Fibroblast of lung (primary cell): ENCODE measurements at places on chromosomes 16 and 17.

- DNase-seq: no peak
Observed at GRCh38 chr16:86953631-86954391, 363.4 kb downstream of the C16orf95 start.

GRCh38 chr16:2857451-2858244, at the start of gene PRSS22:
TSS of gene PRSS22 (minus strand) at chr16:2858170. CDS start at chr16:2858104, 66 bp downstream.
- no peak for DNase-seq

- no peak for DNase-seq
Observed at GRCh38 chr17:6867849-6868248, 36.3 kb upstream of the TEKT1 start.

- DNase-seq: no peak
Observed at GRCh38 chr16:11675561-11676511, 7.6 kb downstream of the SNN start.

- DNase-seq: no peak
Observed at GRCh38 chr17:57890857-57891232, 41.0 kb upstream of the MRPS23 start.

DNA sequence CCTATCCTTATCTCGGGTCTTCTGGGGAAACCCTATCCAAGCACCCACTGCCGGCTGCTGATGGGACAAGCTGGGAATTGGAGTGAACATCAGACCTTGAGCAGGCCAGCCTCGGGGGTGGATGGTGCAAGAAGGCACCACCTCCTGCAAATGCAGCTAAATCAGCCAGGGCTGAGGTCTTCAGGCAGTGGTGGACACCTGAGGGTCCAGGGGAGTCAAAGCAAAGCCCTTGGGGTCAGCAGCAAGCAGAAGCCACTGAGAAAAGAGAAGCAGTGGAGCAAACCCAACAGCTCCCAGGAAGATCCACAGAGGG, 55.4 kb upstream of the ENPP7 start:
- no peak for DNase-seq

DNA sequence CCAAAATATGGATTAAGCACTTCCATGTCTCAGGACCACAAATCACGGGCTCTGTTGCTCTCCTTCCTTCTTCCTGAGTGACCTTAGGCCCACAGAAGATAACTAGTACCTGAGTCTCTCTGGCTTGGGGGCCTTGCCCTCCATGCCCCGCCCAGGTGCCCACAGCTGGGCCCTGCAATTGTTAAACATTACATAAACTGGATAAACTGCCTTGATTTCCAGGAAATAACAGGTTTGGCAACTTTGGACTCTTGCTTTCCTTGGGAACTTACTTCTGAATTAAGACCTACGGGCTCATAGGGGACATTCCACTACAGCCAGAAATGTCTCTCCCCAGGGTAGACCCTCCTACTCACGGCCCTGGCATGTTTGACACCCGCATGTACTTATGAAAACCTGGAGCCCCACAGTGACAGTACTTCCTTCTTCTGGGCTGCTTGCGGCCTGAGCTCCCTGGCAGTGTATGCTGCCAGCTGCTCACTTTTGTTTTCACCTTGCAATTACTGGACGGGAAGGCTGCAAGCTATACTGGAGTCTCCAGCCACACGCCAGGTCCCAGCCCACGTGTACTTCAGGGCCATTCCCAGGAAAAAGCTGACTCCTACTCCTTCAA, 2.3 kb upstream of the UBALD2 start:
- DNase-seq: peak; percentile 46

DNA sequence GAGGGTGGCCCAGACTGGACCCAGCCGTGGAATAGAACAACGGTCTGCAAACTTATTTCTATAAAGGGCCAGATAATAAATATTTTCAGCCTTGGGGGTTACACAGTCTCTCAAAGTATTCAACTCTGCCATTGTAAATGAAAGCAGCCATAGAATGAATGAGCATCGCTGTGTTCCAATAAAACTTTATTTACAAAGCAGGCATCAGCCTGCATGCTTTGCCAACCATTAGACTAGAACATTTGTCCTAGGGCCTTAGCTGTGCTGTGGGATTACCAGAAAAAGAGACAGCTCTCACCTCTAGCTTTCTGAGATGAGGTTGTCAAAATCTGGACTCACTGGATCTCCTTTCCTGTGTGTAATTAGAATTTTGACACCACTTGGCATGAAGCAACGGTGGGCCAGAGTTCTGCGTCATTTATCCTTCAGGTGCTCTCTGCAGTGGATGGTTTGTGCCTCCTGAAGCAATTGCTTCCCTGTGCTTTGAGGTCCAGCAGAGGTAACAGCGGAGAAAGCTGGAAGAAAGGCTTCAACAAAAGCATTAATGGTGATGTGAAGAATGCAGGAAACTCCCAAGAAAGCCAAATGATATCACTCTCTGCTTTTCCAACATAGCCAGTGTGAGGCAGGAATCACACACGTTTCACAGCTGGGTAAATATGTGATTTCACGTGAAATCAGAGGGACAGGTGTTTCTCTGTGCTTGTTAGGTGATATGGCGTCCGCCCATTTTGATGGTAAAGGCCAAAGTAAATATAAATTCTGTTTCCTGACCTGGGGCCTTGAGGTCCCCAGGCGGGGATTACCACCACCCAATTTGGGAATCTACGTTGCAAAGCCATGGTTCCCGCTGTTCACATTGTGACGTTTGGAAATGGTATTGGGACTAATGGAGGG, 148.4 kb downstream of the PITPNC1 start:
- DNase-seq: no peak

DNA sequence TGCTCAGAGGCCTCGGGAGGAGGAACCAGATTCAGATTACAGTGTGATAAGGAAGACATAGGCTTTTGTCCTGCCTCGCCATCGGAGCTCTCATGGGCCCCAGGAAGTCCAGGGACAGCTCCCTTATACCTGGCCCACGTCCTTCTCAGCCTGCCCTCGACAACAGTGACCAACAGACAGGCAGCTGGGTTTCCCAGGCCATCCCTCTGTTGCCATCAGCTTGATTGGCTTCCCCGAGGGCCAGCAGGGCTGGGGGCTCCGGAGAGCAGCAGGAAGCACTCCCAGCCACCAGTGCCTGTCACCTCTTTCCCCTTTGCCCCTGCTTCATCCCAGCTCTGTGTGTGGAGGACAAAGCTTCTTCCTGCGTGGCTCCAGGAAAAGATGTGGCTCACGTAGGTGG, 17.6 kb downstream of the CD300A start:
- DNase-seq: no peak

DNA sequence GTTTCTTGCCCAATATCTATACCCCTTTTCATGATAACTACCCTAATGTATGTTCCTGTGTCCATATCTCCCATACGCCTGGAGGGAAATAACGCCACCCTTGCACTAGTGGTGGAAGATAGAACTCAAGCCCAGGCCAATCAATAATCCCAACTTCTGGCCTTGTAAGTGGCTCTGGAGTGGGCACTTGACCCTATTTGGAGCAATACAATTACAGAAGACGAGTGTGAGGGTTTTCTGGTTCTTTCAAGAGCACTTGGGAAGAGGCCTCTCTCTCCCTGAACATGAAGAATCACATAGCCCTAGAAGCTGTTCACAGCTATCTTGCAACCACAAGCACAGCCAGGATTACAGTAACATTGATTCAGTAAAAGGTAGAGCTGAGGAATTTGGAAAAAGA, 217.9 kb downstream of the RAB11FIP4 start:
- no peak for DNase-seq

GRCh38 chr16:71676236-71676635, 48.3 kb downstream of the PHLPP2 start:
- no peak for DNase-seq

DNA sequence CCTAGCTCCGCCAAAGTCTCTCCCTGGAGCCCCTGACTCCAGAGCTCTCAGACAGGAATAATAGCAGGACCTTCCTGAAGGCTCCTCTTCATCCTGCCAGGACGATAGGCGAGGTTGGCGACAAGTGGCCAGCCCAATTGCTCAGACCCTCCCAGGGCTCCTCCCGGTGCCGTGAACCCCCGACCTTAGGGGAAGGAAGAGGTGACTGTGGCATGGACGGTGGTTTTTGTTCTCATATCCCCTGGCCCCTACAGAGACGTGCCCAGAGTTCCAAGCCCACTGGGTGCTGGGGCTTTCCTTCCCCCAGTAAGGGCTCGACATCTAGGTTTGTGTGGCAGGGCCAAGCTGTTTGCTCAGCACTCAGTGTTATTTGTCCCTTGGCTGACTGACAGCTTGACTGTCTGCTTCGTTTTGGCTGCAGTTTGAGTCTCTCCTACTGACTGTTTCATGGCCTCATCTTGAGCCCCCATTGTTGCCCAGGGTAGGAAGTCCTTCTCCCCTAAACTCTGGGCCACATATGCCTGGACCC, 4.6 kb upstream of the ADCY7 start:
- no peak for DNase-seq

DNA sequence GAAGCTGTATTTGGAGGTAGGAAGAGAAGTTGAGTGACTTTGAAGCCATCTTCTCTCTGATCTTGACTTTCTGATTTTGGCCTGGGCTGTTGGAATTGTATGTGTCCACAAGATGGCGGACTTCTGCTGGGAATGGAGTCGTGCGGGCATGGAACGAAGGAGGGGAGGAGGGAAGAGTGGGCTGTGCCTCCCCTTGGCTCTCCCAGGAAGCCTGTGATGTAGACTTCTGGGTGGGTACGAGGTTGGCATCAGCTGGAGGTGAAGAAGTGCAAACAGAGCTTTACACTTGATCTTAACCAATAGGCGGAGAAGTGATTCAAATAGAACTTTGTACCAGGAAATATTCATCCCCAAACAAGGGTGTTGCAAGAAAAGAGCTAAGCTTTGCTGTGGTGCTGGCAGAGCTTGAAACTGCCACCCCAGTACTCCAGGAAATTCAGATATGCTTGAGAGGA, 7.4 kb upstream of the TMEM220 start:
- peak; percentile 67 for DNase-seq

GRCh38 chr16:27181019-27181790, 22.1 kb upstream of the KDM8 start:
- DNase-seq: no peak

DNA sequence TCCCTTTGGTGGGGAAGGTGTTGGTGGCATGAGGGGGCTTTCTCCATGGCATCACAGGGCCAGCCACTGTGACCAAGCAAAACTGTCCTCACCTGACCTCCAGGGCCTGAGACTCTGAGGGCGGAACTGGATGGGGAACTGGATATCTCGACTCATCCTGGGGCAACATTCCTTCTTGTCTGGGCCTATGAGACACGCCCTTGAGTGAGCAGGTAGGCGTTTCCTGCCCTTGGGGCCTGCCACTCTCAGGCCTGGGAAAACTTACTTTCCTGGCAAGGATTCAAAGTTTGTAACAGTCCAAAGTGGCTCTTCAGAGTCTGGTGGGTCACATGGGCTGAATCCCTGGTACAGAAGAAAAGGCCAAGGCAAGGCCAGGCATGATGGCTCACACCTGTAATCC, 9.6 kb downstream of the MT1X start:
- peak; percentile 39 for DNase-seq

GRCh38 chr17:28334666-28335200, 539 bp downstream of the IFT20 start:
- DNase-seq: no peak

DNA sequence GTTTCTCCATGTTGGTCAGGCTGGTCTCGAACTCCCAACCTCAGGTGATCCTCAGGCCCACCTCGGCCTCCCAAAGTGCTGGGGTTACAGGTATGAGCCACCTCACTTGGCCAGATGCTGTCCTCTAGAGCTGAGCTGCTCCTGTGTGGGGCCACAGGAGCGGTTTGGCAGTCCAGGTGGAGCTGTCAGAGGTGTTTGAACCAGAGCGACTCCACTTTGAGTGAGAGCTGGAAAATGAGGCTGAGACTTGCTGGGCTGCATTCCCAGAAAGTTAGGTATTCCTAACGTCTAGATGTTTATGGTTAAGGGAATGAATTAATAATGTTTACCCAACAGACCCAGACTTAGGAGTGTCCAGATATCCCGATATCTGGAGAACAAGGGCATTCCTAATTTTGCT, 16.8 kb upstream of the PSMD7 start:
- DNase-seq: no peak

DNA sequence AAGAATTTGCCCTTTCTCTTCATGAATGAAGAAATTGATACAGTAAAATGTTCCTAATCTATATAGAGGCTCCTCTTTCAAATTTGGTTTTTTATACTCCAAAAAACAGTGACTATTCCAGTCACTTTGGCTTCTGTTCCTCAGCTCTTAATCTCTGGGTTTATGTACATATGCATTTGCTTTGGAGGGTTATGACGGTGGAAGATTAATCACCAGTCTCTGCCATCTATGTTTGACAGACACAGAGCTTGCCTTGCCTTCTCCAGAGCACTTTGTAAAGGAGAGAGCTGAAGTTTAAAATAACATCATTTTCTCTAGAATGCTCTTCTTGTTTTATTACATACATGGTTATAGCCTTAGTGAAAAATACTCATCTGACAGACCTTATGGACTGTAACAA, 99.3 kb downstream of the NLK start:
- DNase-seq: no peak

GRCh38 chr16:56451753-56452689, 667 bp downstream of the OGFOD1 start:
- DNase-seq: peak; percentile 36

DNA sequence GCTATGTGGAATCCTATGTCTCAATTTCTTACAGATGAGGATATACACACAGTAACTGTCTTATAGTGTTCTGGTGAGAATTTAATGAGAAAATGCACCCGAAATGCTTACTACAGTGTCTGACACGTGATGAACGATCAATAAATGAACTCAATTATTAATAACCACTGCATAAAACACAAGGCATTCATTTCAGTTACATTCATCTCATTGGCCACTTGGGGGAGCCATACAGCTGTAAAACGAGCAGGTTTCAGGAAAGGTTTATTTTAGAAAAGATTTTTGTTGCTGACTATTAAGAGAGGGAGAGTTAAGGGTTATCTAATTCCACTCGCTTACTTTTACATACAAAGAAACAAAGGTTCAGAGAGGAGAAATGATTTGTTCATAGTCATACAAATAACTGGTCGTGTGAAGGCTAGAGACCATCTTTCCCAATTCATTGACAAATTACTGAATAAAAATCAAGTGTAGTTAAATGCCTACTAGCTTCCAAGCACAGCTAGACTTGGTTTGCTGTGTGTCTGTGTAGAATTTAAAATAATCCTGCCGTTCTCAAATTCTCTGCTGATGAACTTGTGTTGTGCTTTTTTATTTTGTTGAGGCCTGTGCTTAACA, 160.1 kb downstream of the MAP2K4 start:
- peak; percentile 37 for DNase-seq

GRCh38 chr17:53032861-53033271, 789.9 kb upstream of the KIF2B start:
- peak; percentile 12 for DNase-seq

DNA sequence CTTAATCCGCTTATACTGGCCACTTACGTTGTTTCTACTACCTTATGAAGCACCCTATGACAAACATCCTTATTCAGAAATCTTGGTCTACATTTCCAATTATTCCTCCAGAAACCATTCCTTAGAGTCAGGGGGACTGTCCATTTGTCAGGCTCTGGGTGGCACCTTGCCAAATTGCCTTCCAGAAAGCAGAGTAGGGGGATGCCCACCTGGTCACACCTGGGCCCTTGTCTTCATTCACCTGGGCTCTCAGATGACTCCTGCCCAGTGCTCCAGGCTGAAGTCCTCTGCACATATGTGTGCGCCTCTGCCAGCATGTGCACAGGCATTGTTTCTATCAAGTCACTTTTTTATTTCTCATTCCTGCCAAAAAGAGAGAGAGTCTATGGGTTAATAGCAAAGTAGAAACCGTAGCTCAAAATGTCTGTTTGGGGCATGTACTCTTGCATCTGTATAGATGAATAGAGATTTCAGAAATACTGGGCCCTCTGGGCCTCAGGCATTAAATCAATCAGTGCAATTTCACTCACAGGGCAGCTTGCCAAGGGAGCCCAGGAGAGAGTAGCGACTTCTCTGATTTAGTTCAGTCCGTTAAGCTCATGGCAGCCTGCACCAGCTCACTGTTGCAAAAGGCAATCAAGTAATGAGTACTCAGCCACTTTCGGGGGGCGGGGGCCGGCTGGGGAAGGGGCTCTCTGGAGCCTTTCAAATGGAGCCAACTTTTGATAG, 104.7 kb downstream of the SOCS1 start:
- no peak for DNase-seq
